Aorta (tissue), 5 donors: ENCODE measurements at places on chromosomes 6 and 20. TPM values are rescaled to one million over a fixed set of nuclear protein-coding genes. Genes with fewer than 3 reads are reported as not detected.
A peak's percentile ranks its signal among the peaks of the same experiment; 100 is the strongest.

- no peak within 1 kb of the TSS for H3K27ac ChIP-seq
- no peaks in the 10 kb centered on the region for H3K27me3 ChIP-seq
- H3K4me3 ChIP-seq: peak within 1 kb of the TSS; percentile 53
- DNase-seq: peak; percentile 89
- H3K36me3 ChIP-seq: no peaks in the 10 kb centered on the region
- H3K4me1 ChIP-seq: no peaks in the 10 kb centered on the region
Observed at GRCh38 chr6:151493804-151494234, at the start of gene CCDC170. TSS of gene CCDC170 (plus strand) at chr6:151494017. CDS start at chr6:151494129, 112 bp downstream.

DNA sequence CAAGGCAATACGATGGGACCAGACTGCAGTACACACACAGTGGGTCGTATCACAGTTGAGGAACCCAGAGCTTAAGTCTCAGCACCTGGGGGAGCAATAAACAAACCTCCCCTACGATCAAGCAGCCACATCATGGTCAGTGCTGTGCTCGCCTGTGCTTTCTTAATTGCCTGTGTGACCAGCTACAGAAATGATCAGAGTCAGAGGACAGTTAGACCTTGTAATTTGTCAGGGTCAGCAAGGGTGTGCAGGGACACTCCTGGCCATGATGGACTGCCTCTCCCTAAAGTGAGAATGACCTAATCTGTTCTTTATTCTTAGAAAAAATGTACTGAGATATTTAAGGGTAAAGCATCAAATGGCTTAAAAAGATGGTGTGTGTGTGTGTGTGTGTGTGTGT, 78.4 kb downstream of the OPRM1 start:
- DNase-seq: no peak
- H3K27me3 ChIP-seq: no peaks in the 10 kb centered on the region
- no peaks in the 10 kb centered on the region for H3K36me3 ChIP-seq
- H3K4me1 ChIP-seq: no peaks in the 10 kb centered on the region
- H3K4me3 ChIP-seq: no peak overlapping the region

Gene ANKRD6
- total RNA-seq: 38.3 TPM

DNA sequence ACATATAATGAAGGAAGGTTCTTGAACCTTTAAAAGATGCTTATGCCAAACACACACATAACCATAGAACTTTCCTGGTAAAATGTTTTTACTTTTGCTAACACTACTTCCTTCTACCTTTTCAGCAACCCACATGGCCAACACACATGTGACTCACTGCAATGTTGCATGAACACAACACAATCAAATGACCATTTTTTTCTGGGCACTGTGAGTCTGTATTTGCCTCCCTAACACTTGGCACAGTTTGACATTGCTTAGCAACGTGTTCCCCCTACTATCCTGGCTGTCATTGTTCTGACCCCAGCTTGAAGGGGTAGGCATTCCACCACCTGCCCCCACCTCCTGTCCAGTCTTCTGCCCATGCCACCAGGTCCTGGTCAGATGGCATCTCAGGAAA, 204.8 kb upstream of the PRND start:
- H3K27ac ChIP-seq: no peak overlapping the region
- no peaks in the 10 kb centered on the region for H3K27me3 ChIP-seq
- no peak overlapping the region for H3K4me3 ChIP-seq
- H3K4me1 ChIP-seq: no peaks in the 10 kb centered on the region

DNA sequence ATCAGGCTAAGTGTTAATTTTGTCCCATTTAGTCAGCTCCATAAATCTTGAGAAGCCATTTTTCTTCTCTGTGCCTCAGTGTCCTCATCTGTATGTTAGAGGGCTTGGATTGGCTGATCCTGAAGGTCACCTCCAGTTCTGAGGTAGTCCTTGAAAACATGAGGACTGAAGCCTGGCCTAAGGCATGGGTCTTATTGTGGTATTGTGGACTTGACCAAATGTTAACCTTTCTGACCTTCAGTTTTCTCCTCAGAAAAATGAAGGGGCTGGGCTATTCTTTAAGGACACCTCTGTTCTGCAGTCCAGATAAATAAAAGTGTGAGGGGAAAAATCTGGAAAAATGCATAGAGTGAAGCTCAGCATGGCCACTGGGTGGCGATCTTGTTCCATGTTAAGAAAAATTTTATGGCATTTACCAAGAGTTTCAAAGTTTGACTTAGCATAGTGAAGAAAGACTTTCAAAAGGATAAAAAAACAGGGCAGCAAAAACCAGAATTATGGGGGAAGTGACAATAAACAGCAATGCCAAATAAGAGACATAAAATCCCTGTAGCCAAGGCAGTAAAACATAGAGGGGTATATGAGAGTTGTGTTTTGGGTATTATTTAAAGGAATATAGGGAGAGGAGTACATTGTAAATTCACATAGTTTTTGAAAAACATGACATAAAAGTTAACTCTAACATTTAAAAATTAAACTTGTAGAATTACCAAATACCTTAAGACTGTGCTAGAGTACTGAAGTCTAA, 13.2 kb upstream of the TFB1M start:
- DNase-seq: peak; percentile 61
- H3K4me1 ChIP-seq: no peaks in the 10 kb centered on the region
- H3K27me3 ChIP-seq: no peaks in the 10 kb centered on the region
- no peaks in the 10 kb centered on the region for H3K36me3 ChIP-seq
- H3K4me3 ChIP-seq: no peak overlapping the region
